ENCODE measurements at places on chromosomes 2 and 18.

- no peak for DNase-seq
These were observed 55.6 kb downstream of the SP110 start for GRCh38 chr2:230164139-230164538.

GRCh38 chr18:30970196-30970816 is 72.2 kb downstream of the DSC3 start:
- DNase-seq: peak; percentile 26

DNA sequence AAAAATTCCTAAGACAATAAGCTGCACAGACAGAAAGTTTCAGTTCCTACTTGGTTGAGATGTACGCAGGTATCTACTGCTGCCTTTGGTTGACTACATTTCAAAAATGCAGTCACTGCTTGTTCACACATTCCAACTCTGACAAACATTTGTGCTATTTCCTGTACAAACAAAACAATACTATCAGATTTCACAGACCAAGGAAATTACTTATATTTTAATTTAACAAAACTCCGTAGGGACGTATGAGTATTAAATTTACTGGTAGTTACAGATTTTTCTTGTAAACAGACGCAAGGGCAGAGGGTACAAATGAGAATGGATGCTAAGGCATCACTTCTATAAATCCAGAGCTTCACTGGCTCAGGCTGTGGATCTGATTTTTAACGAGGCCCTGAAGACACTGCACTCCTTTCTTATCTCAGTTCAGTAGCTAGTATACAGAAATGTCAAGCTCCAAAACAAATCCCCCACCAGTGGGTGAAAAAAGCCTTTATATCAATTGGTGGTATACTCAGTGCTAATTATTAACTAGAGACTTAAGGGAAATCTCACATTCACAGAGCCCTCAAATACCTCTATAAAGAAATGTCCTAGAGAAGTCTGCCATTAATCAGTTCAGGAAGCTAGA is 31.7 kb upstream of the TTC32 start:
- no peak for DNase-seq

DNA sequence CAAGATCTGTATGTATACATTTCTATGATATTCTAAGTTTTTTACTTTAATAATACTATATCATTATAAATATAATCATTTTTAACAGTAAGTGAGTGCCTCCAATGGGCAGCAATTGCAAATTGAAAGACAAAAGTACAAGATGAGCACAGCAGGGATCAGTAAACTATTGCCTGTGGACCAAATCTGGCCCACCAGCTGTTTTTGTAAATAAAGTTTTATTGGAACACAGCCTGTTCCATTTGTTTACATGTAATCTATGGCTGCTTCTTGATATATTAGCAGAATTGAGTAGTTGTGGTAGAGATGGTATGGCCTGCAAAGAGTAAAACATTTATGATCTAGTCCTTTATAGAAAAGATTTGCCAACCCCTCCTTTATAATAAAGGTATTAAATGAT is 43.2 kb downstream of the CHST9 start:
- DNase-seq: no peak

DNA sequence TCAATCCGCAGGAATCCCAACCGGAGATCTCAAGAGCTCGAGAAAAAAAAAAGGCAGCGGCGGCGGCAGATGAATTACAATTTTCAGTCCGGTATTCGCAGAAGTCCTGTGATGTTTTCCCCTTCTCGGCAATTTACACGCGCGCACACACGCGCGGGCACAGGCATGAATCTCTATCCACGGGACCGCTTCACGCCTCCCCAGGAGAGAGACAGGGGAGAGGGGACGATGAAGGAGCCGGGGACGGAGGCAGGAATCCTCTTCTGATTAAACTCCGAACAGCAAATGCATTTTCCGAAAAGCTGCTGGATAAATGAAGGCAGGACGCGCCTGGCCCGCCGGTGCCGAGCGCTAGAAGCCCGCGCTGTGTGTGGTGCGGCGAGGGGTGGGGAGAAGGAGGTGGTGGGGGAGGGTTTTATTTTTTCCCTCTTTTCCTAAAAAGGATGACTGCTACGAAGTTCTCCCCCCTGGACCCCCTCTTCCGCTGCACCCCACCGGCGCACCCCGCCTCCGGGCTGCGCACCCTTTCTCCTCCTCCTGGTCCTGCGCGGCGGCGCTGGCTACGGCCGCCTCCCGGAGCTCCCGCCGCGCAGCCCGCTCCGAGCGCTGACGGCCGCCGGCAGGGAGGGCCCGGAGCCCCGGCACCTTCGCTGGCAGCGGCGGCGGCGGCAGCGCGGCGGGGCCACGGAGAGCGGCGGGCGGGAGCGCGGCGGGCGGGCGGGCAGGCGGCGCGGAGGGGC is at the start of gene BCL2:
Gene BCL2 (minus strand): TSS at position 387 of the 740 bp plus-strand sequence.
- peak; percentile 88 for DNase-seq

DNA sequence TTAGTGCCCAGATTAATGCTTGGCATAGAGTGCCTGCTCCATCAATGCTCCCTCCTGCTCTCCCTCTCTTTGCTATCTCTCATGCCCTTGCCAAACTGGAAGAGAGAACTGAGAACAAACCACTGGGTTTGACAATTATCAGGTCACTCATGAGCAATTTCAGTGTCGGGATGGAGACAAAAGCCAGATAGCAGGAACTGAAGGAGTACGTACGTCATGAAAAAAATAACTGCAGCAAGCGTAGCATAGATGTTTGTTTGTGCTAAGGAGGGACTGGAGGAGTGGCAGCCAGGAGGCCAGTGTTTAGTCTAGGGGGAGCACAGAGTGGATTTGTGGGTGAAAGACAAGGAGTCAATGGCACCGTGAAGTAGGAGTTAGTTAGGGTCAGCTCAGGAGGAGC is 113.3 kb downstream of the POLE4 start:
- no peak for DNase-seq

- DNase-seq: no peak
These were observed 331.8 kb downstream of the CYP26B1 start for GRCh38 chr2:71815701-71816474.

GRCh38 chr2:68320118-68320641 is 431 bp upstream of the CNRIP1 start:
- peak; percentile 62 for DNase-seq

All from muscle of leg (tissue), 16 donors.